Uterine smooth muscle cell (primary cell): ENCODE measurements at places on chromosomes 2 and 18. TPM values are rescaled to one million over a fixed set of nuclear protein-coding genes. Genes with fewer than 3 reads are reported as not detected.

Gene SF3B6
- 139 and 147 TPM in 2 replicates for total RNA-seq

Gene ZSWIM2
- 0.11 and 0.62 TPM in 2 replicates for total RNA-seq

Gene PHLPP1
- 6.6 and 7.2 TPM in 2 replicates for total RNA-seq

Gene IL36G
- not detected in 2 replicates for total RNA-seq

Gene C2orf80
- total RNA-seq, result not detected in 2 replicates

Gene PLEKHM3
- total RNA-seq, result 11.7 and 16.6 TPM in 2 replicates

Gene SP110
- 3.6 and 4.2 TPM in 2 replicates for total RNA-seq

Gene TUBA3D
- total RNA-seq, result not detected in 2 replicates

Gene MBD1
- 63.4 and 81.4 TPM in 2 replicates for total RNA-seq

Gene CPSF3
- 68.1 and 110 TPM in 2 replicates for total RNA-seq

Gene VAMP5
- 26.0 and 27.1 TPM in 2 replicates for total RNA-seq

Gene PAPOLG
- 10.0 and 10.2 TPM in 2 replicates for total RNA-seq
